A549 treated with ZK216348 at 1 μM for 4 hours (cell line): ENCODE measurements at places on chromosomes 7 and 10. TPM values are rescaled to one million over a fixed set of nuclear protein-coding genes. Genes with fewer than 3 reads are reported as not detected.

The ADIRF gene
- not detected in 5 replicates for total RNA-seq

The MYH16 gene
- total RNA-seq, result 0.27 to 1.2 TPM (median 0.74 TPM) in 5 replicates

The SPDYE8 gene
- not detected in 5 replicates for total RNA-seq

The GSTO2 gene
- total RNA-seq, result 2.1 to 2.7 TPM (median 2.3 TPM) in 5 replicates

The CSTF2T gene
- 15.4 to 18.1 TPM (median 16.8 TPM) in 5 replicates for total RNA-seq

The NUTM2E gene
- 0.25 to 0.90 TPM (median 0.31 TPM) in 5 replicates for total RNA-seq

The DPYSL4 gene
- 12.5 to 21.5 TPM (median 19.3 TPM) in 5 replicates for total RNA-seq

The FGFR2 gene
- 0.31 to 0.68 TPM (median 0.45 TPM) in 5 replicates for total RNA-seq

The THSD7A gene
- total RNA-seq, result 1.6 to 3.3 TPM (median 3.1 TPM) in 5 replicates

The EDRF1 gene
- 11.6 to 17.6 TPM (median 15.3 TPM) in 5 replicates for total RNA-seq

The CNTNAP2 gene
- total RNA-seq, result not detected in 5 replicates

The HOXA13 gene
- 1.3 to 2.6 TPM (median 2.2 TPM) in 5 replicates for total RNA-seq

The LRRC61 gene
- total RNA-seq, result 0.09 to 0.17 TPM (median 0.14 TPM) in 4 of 5 replicates, not detected in the other

The CPN1 gene
- 0.16 to 0.28 TPM (median 0.22 TPM) in 4 of 5 replicates, not detected in the other for total RNA-seq

The OR13A1 gene
- total RNA-seq, result not detected in 5 replicates

The AGAP5 gene
- total RNA-seq, result 1.7 to 3.5 TPM (median 3.1 TPM) in 5 replicates

The TRIM73 gene
- total RNA-seq, result 1.4 to 3.1 TPM (median 2.5 TPM) in 5 replicates

The ADRA2A gene
- 0.05 TPM in 1 of 5 replicates, not detected in the others for total RNA-seq

The ZNF804B gene
- not detected in 5 replicates for total RNA-seq

The SPDYE6 gene
- not detected in 5 replicates for total RNA-seq

The PBLD gene
- 2.6 to 3.5 TPM (median 3.2 TPM) in 5 replicates for total RNA-seq

The HMX2 gene
- 0.20 to 0.25 TPM (median 0.22 TPM) in 3 of 5 replicates, not detected in the others for total RNA-seq

The TAC1 gene
- not detected in 5 replicates for total RNA-seq

The TMEM243 gene
- 15.6 to 29.9 TPM (median 25.9 TPM) in 5 replicates for total RNA-seq

The TSPAN12 gene
- 0.52 to 1.1 TPM (median 0.91 TPM) in 5 replicates for total RNA-seq

The COX15 gene
- 29.2 to 32.9 TPM (median 30.2 TPM) in 5 replicates for total RNA-seq

The NACAD gene
- 0.14 to 0.39 TPM (median 0.35 TPM) in 5 replicates for total RNA-seq

The RP9 gene
- total RNA-seq, result 31.8 to 41.1 TPM (median 37.5 TPM) in 5 replicates
